ENCODE measurements at places on chromosomes 13 and 19.

DNA sequence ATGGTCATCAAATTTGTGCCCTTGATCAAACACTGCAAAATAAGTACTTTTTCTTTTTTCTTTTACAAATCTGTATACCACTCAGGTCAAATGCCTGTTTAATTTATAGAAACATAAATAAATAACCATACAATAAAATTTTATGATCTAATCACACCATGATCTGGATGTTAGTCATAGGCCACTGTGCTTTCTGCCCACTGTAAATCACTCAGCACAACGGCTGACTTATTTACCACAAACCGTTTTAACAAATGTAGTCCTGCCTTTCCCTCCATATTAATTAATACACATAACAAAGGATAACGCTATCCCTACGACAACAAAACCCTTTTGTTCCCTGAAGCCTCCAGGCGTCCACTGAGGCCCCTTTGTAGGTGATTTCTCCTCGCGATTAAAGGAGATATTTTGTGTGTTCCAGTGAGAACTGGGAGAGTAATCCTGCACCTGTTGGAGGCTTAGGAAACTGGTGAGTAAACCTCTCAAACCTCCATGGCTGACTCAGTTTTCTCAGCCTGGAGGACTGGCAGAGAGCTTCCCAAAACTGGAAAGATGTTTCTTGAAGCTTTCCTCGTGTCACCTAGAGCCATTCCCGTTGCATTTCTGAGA, 477.1 kb upstream of the SGCG start:
- DNase-seq: no peak

DNA sequence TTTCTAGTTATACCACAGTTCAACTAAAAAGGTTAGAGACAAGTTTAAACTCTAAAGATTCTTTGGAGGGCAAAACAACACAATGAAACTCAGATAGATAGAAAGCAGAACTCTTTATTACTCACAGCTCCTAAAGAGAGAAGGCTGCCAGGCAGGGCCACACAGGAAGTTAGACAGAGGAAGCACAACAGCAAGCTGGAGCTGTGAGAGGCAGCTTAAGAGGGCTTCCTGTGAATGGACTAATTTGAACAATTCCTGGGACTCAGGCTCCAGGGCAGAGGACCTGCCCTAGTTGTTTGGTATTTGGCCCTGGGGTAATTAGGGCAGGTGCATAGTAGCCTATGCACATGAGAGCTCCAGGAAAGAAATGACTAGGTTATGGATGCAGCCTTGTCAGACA, 803.6 kb downstream of the DIAPH3 start:
- no peak for DNase-seq

- peak; percentile 26 for DNase-seq
These were observed 780 bp upstream of the GTF2F2 start for GRCh38 chr13:45119469-45119990.

DNA sequence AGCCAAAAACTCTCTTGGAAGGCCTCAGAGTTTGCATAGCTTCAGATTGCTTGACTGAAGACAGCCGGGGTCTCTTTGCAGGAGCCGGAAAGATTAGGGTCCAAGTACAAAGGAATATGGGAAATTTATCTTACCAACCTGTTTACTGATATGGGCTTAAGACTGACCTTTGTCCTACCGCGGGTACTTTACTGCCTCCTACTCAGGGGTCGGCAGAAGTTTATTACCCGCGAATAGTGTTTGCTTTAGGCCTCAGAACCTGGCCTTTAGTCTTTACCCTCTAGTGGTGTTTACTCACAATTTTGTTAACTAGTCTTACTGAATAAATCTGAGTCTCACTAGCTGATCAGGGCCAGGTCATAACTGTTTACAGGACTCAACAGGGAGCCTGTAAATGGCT, 765.4 kb upstream of the SPRY2 start:
- no peak for DNase-seq

DNA sequence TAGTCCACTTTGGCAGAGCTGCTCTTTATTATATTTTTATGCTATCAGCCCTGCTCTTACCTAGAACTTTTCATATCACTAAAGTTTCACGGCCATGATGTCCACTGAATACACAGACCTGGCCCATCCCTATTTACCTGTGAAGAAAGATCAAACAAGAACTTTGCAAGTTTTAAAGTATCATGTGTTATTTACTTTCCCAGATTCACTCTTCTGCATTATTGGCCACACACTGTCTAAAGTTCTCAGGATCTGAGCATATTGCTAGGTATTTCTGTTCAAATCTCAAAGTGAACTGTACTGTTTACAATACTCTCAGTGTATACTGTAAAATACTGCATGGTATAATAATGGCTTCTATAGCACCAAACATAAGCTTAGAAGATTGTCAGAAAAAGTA, 405.2 kb downstream of the KLF12 start:
- DNase-seq: no peak

GRCh38 chr13:66443926-66444325, 786.2 kb downstream of the PCDH9 start:
- no peak for DNase-seq

GRCh38 chr19:12527034-12527836, 24.0 kb downstream of the ZNF564 start:
- no peak for DNase-seq

DNA sequence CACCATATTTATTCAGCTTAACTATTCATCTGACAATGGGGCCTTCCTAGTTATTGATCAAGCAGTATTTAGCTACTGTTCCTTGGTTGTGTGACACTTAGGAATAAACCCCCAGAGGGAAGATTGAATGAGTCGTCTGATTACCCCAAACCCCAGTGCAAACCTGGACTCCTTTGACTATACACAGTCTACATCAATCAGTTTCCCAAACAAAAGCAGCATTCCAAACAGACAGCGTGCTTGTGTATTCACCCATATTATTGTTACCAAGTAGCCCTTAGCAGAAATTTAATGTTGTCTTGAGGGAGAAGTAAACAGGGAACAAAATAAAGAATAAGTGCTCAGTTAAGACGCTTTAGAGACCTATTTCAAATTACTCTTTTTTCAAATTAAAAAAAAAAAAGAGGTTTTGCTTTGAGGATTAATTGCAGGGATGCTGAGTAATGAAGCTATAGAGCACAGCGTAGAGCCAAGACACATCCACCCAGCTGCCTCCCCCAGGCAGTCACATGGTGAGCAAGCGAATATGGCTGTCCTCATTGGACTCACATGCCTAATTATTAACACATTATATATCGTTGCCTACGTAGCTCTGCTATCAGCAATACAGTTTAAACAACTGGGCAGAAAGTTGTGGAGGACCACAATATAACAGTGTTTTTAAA, 14.7 kb upstream of the B3GLCT start:
- DNase-seq: no peak

DNA sequence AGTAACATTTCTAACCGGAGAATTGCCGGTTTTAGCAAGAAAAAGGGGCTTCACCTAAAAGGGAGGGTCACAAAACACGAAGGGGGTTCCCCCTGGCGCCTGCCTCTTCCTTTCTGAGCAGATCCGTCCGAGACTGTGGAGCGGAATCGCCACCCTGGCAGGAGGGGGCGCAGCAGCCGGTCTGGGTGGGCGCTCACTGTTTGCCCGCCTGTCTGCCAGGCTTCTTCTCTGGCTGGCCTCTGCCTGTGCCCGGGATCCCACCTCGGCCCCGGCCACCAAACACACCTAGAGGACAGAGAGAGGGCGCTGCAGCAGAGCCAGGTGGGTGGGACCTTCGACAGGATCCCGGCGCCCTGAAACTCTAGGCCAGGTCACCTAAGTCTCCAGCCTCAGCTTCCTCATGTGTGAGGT, 15.6 kb downstream of the LSM4 start:
- DNase-seq: no peak

GRCh38 chr19:31350693-31351055, 1.4 kb upstream of the TSHZ3 start:
- DNase-seq: no peak

- DNase-seq: no peak
These were observed 6.1 kb upstream of the LMNB2 start for GRCh38 chr19:2462635-2463421.

GRCh38 chr13:39897636-39898035, 242.2 kb downstream of the COG6 start:
- DNase-seq: no peak

DNA sequence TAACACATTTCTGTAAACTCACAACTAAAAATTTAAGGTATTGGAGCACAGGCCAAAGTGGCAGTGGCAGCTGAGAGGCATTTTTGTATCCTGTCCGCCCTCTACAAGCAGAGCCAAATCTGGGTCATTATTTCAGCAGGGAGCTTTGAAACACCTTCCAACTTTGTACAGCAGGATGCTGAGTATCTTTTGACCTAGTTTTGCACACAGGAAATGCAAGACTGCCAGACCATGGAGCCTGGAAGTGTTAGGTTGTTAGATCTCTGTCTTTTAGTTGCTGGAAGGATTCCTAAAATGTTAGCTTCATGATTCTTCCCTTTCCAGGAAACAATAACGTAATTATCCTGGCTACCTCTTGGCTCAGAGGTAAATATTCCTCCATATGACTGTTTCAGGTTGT, 148.6 kb upstream of the ATXN8OS start:
- no peak for DNase-seq

DNA sequence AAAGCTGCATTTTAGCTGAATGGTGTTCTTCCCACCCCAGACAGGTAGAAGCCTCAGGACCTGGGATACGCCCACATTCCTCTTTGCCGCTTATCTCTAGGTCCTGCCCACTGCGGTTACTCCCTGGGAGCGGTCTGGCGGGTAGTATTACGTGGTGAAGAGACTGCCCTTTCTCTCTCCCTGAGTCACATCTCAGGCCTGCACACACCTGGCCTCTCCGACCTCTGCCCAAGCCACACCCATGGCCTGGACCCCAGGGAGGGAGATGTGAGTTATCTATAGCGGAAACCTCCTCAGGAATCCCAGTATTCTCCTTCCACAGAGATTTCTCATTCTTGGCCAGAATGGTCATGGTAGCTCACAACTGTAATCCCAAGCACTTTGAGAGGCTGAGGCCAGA, 17.3 kb downstream of the RHPN2 start:
- DNase-seq: no peak

GRCh38 chr13:23386533-23386932, 47.0 kb downstream of the SACS start:
- no peak for DNase-seq

DNA sequence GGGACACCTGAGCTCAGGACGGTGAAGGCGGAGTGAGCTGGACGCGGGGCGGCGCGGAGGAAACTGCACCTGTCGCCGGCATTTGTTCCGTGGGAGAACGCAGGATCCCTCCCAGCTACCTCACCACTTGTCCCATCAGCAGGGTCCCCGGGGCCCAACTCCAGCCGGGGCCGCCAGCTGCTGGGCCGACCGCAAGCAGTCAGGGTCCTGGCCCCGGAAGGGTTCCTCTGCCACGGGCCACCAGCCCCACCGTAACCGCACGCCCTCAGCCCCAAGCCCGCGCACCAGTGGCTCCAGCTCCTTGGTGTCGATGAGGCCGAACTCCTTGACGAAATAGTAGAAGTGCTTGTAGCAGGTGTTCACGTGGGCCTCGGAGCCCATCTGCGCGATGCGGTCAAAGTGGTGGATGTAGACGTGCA, 19.6 kb downstream of the MOB3A start:
- no peak for DNase-seq

- no peak for DNase-seq
These were observed 14.3 kb downstream of the CCDC97 start for GRCh38 chr19:41324231-41324702.

DNA sequence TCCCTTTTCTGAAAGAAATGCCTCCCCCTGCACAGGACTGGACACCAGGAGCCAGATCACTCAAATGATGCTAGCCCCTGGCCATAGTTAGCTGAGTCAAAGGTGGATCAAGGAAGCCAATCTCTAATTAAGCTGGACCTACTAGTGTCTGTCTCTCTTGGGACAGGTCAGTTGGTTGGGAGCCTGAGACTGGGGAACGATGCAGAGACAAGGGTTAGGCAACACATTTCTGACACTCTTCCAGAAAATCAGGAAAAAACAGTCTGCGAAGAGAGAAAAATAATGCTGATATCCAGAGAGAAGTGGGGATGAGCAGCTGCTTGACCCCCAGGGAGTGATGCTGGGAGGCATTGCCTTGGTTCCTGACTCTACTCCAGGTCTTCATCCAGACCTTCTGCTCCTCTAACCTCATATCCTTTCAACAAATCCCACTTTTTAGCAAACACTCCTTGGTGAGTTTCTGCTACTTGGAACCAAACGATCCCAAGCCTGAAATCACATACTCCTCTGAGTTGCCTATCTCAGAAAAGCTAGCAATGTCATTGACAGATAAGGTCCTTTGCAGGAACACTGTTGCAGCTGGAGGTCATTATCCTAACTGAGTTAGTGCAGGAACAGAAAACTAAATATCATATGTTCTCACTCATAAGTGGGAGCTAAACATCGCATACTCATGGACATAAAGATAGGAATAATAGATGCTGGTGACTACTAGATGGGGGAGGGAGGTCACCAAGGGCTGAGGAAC, 369.7 kb downstream of the COG6 start:
- no peak for DNase-seq

GRCh38 chr13:37617173-37617572, 18.6 kb upstream of the POSTN start:
- no peak for DNase-seq

GRCh38 chr19:492091-492531, 4.2 kb upstream of the MADCAM1 start:
- peak; percentile 14 for DNase-seq

DNA sequence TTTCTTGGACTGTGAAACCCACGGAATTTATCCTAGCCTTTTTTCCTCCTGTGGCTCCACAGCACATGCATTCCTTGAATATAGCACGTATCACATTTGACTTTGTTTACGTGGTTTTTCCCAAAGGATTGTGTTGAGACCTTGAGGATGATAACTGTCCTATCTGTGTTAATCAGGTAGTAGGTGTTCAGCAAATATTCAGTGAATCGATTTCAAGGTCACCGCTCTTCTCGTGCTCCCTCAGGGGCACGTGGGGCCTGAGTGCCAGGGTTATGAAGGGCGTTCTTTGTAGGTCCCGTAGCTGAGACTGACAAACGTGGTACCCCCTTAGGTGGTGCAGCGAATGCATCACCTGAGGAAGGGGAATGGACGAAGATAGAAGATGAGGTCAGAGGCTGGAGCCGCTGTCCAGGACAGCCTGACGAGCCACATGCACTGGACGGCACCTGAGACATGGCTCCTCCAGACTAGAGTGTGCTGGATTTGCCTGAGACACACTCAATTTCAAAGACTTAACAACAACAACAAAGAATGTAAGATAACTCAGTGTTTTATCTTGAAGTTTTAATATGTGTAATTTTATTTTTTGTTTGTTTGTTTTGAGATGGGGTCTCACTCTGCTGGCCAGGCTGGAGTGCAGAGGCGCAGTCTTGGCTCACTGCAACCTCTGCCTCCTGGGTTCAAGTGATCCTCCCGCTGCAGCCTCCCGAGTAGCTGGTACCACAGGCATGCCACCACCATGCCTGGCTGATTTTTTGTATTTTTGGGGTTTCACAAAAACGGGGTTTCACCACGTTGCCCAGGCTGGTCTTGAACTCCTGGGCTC, 131.2 kb upstream of the RNF113B start:
- DNase-seq: no peak

DNA sequence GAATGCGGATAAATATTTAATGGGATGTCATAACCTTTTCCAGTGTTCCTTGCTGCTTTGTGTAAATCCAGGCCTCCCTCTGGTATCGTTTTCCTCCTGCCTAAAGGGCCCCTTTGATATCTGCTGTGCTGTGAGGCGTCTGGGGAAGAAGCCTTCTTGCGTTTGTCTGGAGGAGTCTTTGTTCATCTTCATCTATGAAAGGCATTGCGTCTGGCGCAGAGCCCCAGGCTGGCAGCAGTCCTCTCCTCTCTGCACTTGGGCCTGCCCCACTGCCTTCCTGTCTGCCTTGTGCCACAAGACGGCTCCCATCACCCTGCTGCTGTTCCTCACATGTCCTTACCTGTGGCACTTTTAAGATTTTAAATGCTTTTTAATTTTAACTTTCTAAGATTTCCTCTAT, 9.8 kb downstream of the PROZ start:
- DNase-seq: no peak
